ENCODE measurements at places on chromosomes 6 and 20.

DNA sequence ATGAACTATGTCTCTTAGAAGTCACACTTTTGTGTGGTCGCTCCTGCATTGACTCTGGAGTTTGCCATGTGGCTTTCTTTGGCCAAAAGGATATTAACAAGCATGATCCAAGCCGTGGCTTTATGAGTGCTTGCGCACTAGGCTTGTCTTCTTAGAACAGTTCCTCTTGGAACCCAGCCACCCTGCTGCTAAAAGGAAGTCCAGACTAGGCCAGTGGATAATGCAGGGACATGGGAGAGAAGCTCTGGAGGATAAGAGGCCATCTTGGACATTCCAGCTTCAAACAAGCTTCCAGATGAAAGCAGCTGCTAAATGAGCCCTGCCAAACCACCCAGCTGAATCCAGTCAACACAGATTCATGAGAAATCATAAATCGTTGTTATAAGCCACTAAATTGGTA, 346.4 kb downstream of the CDC5L start:
- no peak overlapping the region for H3K4me3 ChIP-seq
- peaks cover 26% of the 10 kb centered on the region for H3K4me1 ChIP-seq
- no peaks in the 10 kb centered on the region for H3K36me3 ChIP-seq
- DNase-seq: no peak

- no peaks in the 10 kb centered on the region for H3K36me3 ChIP-seq
- no peaks in the 10 kb centered on the region for H3K4me1 ChIP-seq
- no peak overlapping the region for H3K27ac ChIP-seq
- H3K4me3 ChIP-seq: no peak overlapping the region
- H3K27me3 ChIP-seq: no peaks in the 10 kb centered on the region
- DNase-seq: no peak
Observed at GRCh38 chr6:53461041-53461656, 83.8 kb downstream of the GCLC start.

- H3K27me3 ChIP-seq: no peaks in the 10 kb centered on the region
- H3K4me1 ChIP-seq: no peaks in the 10 kb centered on the region
- H3K36me3 ChIP-seq: peaks cover 11% of the 10 kb centered on the region
- no peak overlapping the region for H3K4me3 ChIP-seq
- no peak overlapping the region for H3K27ac ChIP-seq
Observed at GRCh38 chr6:158293122-158293521, 19.1 kb upstream of the TULP4 start.

DNA sequence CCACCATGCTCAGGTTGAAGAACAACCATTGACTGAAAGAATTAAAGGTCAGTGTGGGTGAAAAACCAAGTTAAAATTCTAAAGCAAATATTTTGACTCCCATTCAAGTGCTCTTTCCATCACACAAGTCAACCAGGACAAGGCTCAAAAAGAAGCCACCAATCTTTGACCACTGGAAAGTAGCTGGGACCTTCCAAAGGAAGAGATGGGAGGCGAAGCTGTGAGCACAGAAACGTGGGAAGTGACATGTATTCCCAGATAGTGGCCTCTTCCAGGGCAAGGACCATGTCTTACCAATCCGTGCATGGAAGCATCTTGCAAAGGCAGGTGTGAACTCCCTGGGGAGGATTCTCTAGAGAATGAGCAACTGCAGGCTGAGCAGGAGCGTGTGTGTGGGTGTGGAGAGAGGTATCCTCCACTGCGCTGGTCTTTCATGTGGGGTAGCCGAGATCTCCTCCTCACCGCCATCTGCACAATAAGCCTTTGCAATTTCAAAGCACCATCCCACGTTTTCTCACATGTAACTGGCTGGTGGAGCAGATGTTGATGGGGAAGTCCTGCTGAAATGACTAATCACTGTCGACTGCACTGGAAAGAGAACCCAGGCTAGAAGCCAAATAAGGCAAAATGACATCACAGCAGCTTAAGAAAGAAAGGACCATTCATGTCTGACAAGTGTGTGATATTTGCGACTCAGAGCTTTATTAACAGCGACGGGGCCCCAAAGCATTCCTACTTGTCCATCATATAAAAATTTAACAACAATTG, 189.4 kb upstream of the RREB1 start:
- no peak for DNase-seq
- H3K4me1 ChIP-seq: peaks cover 14% of the 10 kb centered on the region
- H3K27me3 ChIP-seq: no peaks in the 10 kb centered on the region
- no peak overlapping the region for H3K4me3 ChIP-seq
